Mesenchymal stem cell (in vitro differentiated cells and primary cell): ENCODE measurements at places on chromosomes 16 and 17.

DNA sequence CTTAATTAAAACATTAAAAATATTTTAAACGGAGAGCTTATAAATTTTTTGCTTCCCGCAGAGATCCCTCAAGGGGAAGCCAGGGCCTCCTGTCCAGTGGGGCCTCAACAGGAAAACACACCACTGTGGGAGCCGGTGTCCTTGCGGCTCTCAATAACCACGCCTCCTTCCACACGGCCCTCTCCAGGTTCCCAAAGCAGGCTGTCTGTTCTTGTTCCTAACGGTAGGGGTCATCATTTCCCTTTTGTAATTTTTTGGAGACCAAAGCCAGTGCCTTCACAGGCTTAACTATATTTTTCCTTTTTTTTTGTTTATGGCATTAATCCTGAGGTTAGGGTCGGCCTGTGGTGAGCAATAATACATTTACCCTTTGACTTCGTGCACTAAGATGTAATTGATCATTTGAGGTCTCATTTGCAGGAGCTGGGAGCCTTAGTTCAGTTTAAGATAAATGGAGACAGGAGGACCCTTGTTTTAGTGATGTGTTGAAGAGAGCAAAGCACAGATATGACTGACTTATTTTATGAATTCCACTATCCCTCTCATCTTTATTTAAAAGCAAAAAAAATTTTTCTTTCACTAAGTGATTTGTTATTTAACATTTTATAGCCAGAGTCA, 77.5 kb upstream of the N4BP1 start:
- H3K4me1 ChIP-seq = peaks cover 1% of the 10 kb centered on the region
- H3K27me3 ChIP-seq = no peaks in the 10 kb centered on the region
- peak; percentile 75 for DNase-seq
- H3K27ac ChIP-seq = no peak overlapping the region
- no peak overlapping the region for H3K4me3 ChIP-seq
- no peaks in the 10 kb centered on the region for H3K36me3 ChIP-seq

DNA sequence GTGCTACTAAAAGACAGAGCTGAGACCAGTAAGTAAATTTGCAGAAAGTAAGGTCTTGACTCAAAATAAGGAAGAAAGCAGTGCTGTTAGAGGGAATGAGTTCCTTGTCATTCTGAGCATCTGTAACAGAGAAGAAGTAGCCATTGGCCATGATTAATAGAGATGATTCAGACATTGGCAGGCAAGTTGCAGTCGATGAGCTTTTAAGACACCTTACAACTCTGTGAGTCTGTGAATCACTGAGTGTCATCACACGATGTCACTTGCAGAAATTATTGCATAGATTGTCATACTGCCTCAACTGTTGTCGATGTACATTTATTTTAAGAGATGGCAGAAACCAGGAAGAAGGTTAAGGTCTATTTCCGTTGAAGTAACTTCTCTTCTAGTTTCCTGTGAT, 201.1 kb upstream of the CDH13 start:
- no peak for DNase-seq
- H3K27ac ChIP-seq = no peak overlapping the region
- peaks cover 4% of the 10 kb centered on the region for H3K27me3 ChIP-seq
- H3K4me1 ChIP-seq = no peaks in the 10 kb centered on the region
- H3K4me3 ChIP-seq = no peak overlapping the region

DNA sequence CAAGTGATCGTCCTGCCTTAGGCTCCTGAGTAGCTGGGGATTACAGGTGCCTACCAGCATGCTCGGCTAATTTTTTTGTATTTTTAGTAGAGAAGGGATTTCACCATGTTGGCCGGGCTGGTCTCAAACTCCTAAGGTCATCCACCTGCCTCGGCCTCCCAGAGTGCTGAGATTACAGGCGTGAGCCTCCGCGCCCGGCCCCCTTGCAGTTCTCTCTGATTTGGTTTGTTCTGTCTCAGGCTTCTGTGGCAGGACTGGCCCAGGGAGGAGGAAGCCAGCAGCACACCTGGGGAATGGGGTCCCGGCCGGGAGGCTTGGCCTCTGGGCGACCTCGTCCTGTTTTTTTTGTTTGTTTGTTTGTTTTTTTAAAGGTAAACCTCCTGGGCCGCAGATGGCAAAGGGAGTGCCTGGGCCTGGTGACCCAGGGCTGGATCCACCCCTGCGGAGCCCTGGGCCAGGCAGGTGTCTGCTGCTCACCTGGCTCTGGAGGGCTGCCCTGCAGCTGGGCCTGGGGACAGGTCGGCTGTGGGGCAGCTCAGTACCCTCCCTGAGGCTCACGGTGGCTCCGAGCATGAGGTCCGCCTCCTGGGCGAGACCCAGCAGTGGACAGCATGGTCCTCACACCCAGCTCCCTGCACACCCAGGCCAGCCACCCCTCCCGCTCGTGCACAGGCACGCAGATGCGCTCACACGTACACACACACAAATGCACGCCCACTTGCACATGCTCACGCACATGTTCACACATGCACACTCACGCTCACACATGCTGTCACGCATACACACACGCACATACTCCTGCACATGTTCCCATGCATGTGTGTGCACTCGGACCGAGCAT, 3.3 kb upstream of the NUDT16L1 start:
- H3K27me3 ChIP-seq = no peaks in the 10 kb centered on the region
- H3K36me3 ChIP-seq = peaks cover 29% of the 10 kb centered on the region
- H3K4me3 ChIP-seq = no peak overlapping the region
- H3K27ac ChIP-seq = no peak overlapping the region
- no peak for DNase-seq

GRCh38 chr16:80226499-80226898, 314.3 kb upstream of the DYNLRB2 start:
- H3K27ac ChIP-seq = no peak overlapping the region
- H3K4me3 ChIP-seq = no peak overlapping the region
- no peak for DNase-seq
- H3K36me3 ChIP-seq = no peaks in the 10 kb centered on the region
- peaks cover 2% of the 10 kb centered on the region for H3K4me1 ChIP-seq

GRCh38 chr17:65173284-65173793, 36.2 kb downstream of the RGS9 start:
- DNase-seq = peak; percentile 94
- H3K36me3 ChIP-seq = no peaks in the 10 kb centered on the region
- H3K4me3 ChIP-seq = no peak overlapping the region
- no peaks in the 10 kb centered on the region for H3K27me3 ChIP-seq
- peaks cover 16% of the 10 kb centered on the region for H3K4me1 ChIP-seq
- H3K27ac ChIP-seq = no peak overlapping the region

- no peaks in the 10 kb centered on the region for H3K4me1 ChIP-seq
- H3K36me3 ChIP-seq = no peaks in the 10 kb centered on the region
- no peak overlapping the region for H3K27ac ChIP-seq
- H3K27me3 ChIP-seq = no peaks in the 10 kb centered on the region
- no peak overlapping the region for H3K4me3 ChIP-seq
Measured at GRCh38 chr16:83769397-83770008, 38.3 kb upstream of the HSBP1 start.

- H3K36me3 ChIP-seq = no peaks in the 10 kb centered on the region
- no peak overlapping the region for H3K4me3 ChIP-seq
- no peak for DNase-seq
- H3K27me3 ChIP-seq = peaks cover 6% of the 10 kb centered on the region
- no peaks in the 10 kb centered on the region for H3K4me1 ChIP-seq
Measured at GRCh38 chr17:38636054-38636453, 30.3 kb upstream of the SRCIN1 start.

DNA sequence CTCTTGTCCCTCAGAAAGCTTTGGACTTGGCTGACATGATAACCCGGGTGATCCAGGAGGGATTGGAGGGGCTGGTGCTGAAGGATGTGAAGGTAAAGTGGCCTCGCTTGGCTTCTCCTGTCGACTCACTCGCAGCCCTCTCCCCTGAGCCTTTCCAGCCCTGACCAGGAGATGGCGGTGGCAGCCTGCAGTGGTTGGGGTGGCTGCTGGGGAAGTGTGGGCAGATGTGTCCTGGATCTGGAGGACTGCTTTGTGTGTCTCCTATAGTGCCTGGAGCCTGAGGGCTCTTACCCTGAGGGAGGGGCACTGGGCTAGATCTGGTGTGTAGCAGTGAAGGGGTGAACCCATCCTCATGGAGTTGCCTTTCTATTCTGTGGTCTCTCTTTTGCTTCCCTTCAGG, 17.9 kb downstream of the LIG3 start:
- no peaks in the 10 kb centered on the region for H3K27me3 ChIP-seq
- H3K4me1 ChIP-seq = peaks cover 24% of the 10 kb centered on the region
- no peak overlapping the region for H3K4me3 ChIP-seq
- DNase-seq = peak; percentile 75
- peaks cover 60% of the 10 kb centered on the region for H3K36me3 ChIP-seq
- H3K27ac ChIP-seq = no peak overlapping the region

GRCh38 chr17:42740699-42741098, 4.1 kb downstream of the EZH1 start:
- H3K4me3 ChIP-seq = no peak overlapping the region
- H3K4me1 ChIP-seq = peaks cover 10% of the 10 kb centered on the region
- H3K27ac ChIP-seq = no peak overlapping the region

DNA sequence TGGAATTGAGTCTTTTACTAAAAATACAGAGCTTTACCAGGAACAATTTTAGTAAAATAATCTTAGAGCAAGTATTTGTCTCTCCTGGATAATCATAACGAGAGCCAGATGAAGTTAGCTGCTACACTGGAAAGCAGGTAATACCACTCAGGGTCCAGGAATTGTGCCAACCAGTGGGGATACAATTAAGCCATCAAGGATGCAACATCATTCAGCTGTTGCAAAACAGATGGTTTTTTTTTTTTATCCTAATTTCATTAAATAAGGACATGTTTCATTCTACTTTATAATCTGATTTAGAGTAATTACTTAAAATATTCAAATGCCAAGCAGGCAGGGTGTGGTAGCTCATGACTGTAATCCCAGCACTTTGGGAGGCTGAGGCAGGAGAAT, 10.2 kb downstream of the MMD start:
- H3K27me3 ChIP-seq = no peaks in the 10 kb centered on the region
- DNase-seq = no peak
- peaks cover 73% of the 10 kb centered on the region for H3K36me3 ChIP-seq
- no peak overlapping the region for H3K4me3 ChIP-seq

GRCh38 chr17:36066365-36066985, 2.4 kb downstream of the CCL18 start:
- no peak overlapping the region for H3K4me3 ChIP-seq
- H3K27me3 ChIP-seq = peaks cover 13% of the 10 kb centered on the region
- DNase-seq = no peak
- no peaks in the 10 kb centered on the region for H3K36me3 ChIP-seq

DNA sequence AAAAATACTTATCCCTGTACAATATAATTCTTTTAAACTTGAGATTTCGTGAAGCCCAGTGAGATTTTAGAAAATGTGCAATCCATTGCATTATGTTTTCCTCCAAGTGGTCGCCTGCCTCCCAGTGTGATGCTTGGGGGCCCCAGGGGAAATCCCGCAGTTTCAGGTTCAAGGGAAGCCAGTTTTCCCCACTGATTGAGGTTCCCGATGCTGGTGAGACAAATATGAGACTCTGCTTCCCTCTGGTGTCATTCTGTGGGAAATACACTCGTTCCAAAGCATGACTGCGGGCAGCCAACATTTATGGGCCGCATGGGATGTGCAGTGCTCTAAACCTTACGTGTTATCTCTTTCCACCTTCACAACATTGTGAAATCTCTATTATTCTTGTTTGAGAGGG, 200.8 kb downstream of the PRKCB start:
- H3K27me3 ChIP-seq = peaks cover 41% of the 10 kb centered on the region
- no peak overlapping the region for H3K27ac ChIP-seq
- H3K4me3 ChIP-seq = no peak overlapping the region
- no peaks in the 10 kb centered on the region for H3K36me3 ChIP-seq
- no peaks in the 10 kb centered on the region for H3K4me1 ChIP-seq

- H3K27me3 ChIP-seq = no peaks in the 10 kb centered on the region
- peaks cover 21% of the 10 kb centered on the region for H3K4me1 ChIP-seq
- no peak overlapping the region for H3K4me3 ChIP-seq
- H3K36me3 ChIP-seq = no peaks in the 10 kb centered on the region
- no peak overlapping the region for H3K27ac ChIP-seq
Measured at GRCh38 chr17:18155179-18155578, 28.4 kb upstream of the ALKBH5 start.

- no peaks in the 10 kb centered on the region for H3K27me3 ChIP-seq
- H3K4me3 ChIP-seq = no peak overlapping the region
- no peaks in the 10 kb centered on the region for H3K36me3 ChIP-seq
- H3K4me1 ChIP-seq = peaks cover 2% of the 10 kb centered on the region
- no peak overlapping the region for H3K27ac ChIP-seq
Measured at GRCh38 chr17:70076189-70076588, 1.2 kb downstream of the KCNJ16 start.

DNA sequence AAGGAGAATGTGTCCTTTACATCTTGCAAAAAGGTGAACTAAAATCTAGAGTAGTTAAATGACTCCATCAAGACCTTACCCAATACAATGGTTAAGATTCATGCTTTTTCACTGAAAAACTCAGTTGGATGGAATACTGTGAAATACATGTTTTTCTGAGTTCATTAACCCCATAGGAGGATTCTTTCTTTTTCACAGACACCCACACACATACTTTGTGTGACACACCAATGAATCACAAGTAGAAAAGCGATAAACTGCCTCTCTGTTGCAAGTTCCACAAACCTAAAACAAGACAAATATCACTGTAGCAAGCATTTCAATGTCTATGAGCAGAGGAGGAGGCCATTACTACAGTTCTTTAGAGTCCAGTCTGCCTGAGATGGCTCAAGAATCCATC, 258.8 kb upstream of the CDH5 start:
- no peaks in the 10 kb centered on the region for H3K4me1 ChIP-seq
- no peaks in the 10 kb centered on the region for H3K36me3 ChIP-seq
- DNase-seq = peak; percentile 50
- no peak overlapping the region for H3K27ac ChIP-seq

- H3K4me3 ChIP-seq = no peak overlapping the region
- peaks cover 14% of the 10 kb centered on the region for H3K4me1 ChIP-seq
- H3K36me3 ChIP-seq = peaks cover 4% of the 10 kb centered on the region
- DNase-seq = no peak
- peaks cover 15% of the 10 kb centered on the region for H3K27me3 ChIP-seq
- H3K27ac ChIP-seq = no peak overlapping the region
Measured at GRCh38 chr17:10018461-10018891, 113.4 kb upstream of the RCVRN start.

DNA sequence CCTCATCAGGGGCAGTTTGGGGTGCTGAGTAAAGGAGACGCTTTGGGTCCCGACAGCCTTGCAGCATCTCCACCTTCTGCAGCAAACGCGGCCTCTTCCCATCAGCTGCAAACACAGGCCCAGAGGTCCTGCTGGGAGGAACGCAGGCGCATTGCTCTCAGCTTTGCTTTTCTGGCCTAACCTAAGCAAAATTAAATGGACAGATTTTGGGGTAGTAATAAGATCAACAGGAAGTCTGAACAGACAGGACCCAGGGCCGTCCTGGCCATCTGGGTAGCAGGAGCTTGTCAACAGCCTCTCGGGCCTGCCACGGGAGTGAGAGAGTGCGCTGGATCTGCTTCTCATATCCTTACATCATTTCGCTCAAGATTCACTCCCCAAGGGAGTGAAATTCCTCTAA, 7.2 kb downstream of the NUBP1 start:
- no peak overlapping the region for H3K27ac ChIP-seq
- H3K4me1 ChIP-seq = peaks cover 6% of the 10 kb centered on the region
- no peak for DNase-seq
- peaks cover 32% of the 10 kb centered on the region for H3K36me3 ChIP-seq
- no peaks in the 10 kb centered on the region for H3K27me3 ChIP-seq
